Fibroblast of skin of right biceps (primary cell): ENCODE measurements at places on chromosomes 3 and 15.

- peak; percentile 96 for DNase-seq
Observed at GRCh38 chr3:188244395-188244861, 90.5 kb downstream of the LPP start.

- peak; percentile 100 for DNase-seq
Observed at GRCh38 chr3:8443829-8444791, 57.5 kb upstream of the LMCD1 start.

DNA sequence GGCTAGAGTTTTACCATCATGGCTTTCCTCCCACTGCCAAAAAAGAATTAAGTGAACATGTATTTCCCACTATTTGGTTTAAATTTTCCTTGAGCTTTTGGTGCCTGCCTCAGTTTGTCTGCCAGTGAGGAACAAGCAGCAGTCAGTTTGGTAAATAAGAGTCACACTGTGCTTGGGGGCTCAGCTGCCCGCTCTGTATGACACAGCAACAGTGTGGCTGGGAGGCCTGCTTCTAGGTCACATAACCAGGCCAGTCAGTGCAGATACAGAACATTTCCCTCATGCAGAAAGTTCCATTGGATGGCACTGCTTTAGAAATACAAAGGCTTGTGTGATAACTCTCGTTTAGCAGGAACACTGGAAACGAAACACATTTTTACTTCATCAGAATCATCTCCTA, 25.7 kb downstream of the FYCO1 start:
- DNase-seq: no peak

- DNase-seq: peak; percentile 92
Observed at GRCh38 chr15:32861761-32862160, 144.0 kb downstream of the GREM1 start.

DNA sequence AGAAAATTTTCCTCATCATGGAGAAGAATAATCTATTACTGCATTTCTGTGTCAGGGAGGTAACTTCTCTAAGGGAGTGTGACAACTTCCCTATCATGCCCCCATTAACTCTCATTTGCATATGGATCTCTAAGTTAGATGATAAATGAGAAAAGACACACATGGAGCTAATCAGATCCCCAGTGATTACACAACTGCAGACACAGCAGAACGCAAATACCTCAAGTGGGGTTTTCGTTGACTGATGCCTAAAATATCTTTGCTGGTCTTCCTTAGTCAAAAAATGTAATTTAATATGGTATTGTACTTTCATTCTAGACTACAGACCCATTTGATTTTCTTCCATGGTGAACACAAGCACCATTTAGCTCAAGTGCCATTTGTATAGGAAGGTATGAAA, 630.5 kb downstream of the TBL1XR1 start:
- peak; percentile 79 for DNase-seq

- DNase-seq: no peak
Observed at GRCh38 chr15:75655931-75656330, 8.2 kb downstream of the SNX33 start.

GRCh38 chr3:28019740-28020139, 221.7 kb upstream of the CMC1 start:
- DNase-seq: no peak

DNA sequence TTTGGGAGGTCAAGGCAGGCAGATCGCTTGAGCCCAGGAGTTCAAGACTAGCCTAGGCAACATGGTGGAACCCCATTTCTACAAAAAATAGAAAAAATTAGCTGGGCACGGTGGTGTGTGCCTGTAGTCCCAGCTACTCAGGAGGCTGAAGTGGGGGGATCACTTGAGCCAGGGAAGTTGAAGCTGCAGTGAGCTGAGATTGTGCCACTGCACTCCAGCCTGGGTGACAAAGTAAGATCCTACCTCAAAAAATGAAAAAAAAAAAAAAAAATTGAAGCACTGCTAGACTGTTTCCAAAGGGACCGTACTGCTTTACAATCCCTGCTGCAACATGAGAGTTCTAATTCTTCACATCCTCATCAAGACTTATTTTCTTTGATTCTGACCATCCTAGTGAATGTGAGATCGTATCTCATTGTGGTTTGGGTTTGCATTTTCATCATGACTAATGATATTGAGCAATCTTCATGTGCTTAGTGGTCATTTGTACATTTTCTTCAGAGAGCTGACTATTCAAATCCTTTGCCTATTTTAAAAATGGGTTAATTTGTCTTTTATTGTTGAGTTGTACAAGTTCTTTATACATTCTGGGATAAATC, 10.8 kb downstream of the CMTM8 start:
- DNase-seq: peak; percentile 89

DNA sequence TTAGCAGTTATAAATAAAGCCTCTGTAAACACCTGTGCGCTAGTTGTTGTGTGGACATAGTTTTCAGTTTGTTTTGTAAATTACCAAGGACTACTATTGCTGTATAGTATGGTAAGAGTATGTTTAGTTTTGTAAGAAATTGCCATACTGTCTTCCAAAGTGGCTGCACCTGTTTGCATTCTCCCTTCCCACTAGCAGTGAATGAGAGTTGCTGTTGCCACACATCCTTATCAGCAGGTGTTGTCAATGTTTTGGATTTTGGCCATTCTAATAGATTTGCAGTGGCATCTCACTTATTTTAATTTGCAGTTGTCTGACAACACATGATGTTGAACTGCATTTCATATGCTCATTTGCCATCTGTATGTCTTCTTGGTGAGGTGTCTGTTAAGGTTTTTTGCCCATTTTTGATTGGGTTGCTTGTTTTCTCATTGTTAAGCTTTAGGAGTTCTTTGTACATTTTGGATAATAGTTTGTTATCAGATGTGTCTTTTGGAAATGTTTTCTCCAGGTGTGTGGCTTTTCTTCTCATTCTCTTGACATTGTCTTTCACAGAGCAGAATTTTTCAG, 14.9 kb downstream of the TCAIM start:
- no peak for DNase-seq

DNA sequence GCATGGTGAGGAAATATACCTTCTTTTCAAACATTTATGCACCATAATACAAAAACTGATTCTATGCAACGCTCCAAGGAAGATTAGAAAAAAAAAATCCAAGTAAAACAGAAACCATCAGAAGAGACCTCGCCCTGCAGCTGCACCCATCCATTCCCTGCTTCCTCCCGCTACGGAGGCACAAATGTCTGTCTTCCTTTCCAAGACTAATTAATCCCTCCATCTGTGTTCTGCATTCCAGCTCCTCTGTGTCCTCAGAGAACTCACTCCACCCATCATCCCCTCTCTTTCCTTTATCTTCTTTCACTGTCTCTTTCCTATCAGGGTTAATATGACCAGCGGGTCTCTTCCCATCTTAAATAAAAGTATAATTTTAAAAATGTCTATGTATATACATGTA, 196.1 kb downstream of the ADAMTSL3 start:
- no peak for DNase-seq

DNA sequence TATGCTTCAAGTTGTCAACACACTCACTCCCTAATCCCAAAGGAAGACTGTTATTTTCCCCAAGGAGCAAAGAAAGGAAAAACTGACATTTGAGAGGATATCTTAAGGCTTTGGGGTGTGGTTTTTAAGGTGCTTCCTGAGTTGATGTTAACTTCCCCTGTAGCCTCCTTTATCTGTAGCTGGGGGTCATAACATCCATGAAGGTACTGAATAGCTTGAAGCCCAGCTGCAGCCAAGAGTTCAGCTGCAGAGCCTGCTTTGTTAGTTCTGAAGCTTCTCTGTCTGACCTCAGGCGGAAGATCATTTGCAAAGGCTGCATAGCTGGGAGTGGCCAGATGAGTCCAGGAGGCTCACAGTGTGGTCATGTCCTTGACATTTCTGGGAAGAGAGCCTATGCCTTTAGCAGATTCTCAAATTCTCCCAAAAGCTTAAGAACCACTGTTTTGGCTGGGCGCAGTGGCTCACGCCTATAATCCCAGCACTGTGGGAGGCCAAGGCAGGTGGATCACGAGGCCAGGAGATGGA, 165.4 kb downstream of the SV2B start:
- no peak for DNase-seq

DNA sequence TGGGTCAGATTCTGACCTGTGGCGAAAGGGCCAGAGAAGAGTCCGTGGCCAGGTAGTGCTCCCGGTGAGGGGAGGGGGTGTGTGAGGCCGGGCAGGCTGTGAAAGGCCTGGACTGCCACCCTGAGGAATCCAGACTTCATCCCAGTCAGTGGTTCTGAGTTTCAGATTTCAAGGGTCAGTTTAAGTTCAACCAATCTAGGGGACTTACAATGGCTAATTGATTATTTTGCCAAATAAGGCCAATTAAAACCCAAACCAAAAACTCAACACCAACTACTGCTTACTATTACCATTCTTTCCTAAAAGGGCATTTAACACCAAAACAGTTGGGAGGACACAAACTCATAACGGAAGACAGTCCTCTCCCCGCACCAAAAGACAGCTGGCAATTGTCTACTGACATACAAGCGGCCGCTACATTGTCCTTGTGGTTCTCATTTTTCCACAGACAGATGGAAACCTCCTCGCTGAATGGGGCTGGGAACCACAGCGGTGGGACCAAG, 30.5 kb downstream of the TMEM44 start:
- no peak for DNase-seq
